ENCODE measurements at places on chromosomes 7 and 10.
A peak's percentile ranks its signal among the peaks of the same experiment; 100 is the strongest.

GRCh38 chr7:157033483-157034473 is 23.3 kb upstream of the MNX1 start:
- DNase-seq = no peak

- peak; percentile 61 for DNase-seq
Measured at GRCh38 chr7:106887421-106887820, 22.3 kb downstream of the PIK3CG start.

DNA sequence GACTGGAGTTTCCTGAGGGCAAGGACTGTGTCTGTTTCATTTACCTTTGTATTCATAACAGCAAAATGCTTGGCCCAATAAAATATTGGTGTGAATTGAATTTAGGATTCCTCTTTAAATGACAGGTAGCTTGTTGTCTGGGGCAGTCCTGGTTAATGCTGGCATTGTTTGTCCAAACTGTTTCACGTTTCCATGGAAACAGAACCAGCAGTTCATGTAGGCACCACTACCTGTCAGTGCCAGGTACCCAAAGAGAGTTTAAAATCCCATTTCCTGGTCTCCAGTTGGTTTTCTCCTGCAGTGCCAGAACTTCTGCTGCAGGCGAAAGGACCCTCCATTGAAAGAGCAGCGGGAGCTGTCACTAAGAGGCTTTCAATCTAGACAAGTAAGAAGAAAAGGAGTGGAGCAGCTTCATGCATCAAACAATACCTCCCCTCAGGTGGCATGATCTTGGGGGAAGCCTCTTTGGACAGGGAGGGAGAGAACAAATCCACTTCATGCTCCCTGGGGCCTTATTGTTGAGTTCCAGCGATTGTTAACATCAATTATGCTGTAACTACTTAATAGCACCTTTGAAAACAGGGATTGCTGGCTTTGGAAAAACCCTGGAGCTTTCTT is 109.6 kb downstream of the KIF20B start:
- no peak for DNase-seq

- no peak for DNase-seq
Measured at GRCh38 chr10:125159486-125159931, 854 bp downstream of the CTBP2 start.

GRCh38 chr10:88848499-88848898 is 3.1 kb downstream of the ANKRD22 start:
- peak; percentile 64 for DNase-seq

All from fibroblast of villous mesenchyme (primary cell).